ENCODE measurements at places on chromosomes 5 and 9.
A peak's percentile ranks its signal among the peaks of the same experiment; 100 is the strongest.

GRCh38 chr9:127522727-127523126 is 71.4 kb downstream of the LRSAM1 start:
- DNase-seq: no peak

DNA sequence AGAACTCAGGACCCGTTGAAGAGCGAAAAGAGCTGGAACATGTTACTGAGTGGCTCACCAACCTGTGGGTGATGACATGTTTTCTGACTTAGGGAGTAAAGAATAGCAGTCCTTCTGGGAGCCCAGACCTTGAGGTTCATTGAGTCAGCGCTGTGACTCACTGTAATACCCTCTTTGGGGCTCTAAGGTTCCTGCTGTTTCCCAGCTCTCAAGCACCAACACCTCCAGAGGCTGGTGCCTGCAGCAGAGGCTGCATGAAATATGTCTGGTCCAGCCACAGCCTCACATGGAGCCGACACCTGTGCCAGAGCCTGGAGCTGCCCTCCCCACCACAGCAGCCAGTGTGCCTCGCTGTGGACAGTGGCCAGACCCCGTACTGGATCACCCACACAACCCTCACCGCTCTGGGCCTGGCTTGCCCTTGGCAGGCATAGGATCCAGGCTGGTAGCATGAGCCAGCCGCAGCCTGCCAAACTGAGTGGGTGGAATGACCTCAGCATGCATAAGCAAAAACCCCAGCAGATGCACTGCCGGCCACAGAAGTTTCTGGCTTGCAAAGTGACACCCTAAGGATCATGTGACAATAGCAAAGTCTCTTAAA is 143.5 kb upstream of the MRPS30 start:
- DNase-seq: no peak

DNA sequence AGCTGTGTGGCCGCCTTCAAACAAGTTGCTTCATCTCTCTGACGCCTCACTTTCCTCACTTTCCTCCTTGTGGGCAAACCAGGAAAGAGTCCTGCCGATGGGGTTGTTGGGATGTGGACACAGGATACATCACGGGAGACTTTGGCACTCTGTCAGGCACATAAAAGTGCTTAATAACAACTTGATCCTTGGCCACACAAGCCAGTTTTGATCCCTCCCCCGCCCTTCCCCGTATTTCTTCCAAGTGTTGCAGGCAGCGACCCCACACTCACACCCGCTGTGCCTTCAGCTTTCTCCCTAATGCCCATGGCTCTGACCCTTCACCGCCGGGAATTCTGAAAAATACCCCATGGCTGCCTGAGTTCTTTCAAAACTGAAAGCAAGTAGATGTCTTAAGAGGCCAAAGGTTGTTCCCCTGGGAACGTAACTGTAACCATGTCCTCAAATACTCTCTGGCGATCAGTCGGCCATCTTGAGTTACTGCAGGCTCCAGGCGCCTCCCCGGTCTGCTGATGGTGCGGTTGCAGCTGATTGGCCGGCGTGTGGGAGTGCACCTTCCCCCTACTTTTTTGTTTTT is 59.8 kb downstream of the ARHGEF37 start:
- no peak for DNase-seq

GRCh38 chr5:78328585-78329173 is 31.7 kb upstream of the SCAMP1 start:
- no peak for DNase-seq

- no peak for DNase-seq
Measured at GRCh38 chr5:10543585-10544040, 20.3 kb upstream of the ANKRD33B start.

- no peak for DNase-seq
Measured at GRCh38 chr5:127321465-127321864, 30.9 kb downstream of the MEGF10 start.

DNA sequence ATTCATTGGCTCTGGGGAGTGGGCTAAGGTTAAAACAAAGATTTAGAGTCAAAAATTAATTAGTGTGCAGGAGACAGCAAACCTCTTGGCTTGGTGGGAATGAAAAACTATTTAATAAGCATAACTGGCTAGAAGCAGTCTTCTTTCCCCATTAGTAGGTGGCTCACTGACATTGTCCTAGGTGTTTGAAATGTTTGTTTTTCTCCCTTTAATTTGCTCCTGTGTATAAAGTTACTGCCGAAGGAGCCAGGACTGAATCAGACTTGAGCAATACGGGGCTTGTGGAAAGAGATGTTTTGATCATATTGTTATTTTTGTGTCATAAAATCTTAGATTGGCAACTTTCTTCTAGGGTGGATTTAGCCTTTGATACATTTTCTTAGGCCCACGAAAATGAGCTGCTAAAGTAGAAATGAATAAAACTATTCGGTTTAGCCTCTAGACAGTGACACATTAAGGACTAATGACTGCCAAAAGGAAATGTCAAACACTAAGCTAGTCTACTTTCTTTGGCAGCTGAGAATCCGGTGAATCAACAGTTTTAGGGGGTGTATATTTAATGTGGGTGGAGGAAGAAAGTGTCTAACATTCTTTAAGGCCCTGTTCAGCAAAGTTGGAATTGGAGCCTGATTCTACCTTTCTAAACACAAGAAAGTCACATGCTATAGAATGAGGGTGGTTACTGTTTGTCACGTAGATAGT is 30.2 kb downstream of the LRRTM2 start:
- no peak for DNase-seq

GRCh38 chr5:93915142-93915553 is 173.7 kb upstream of the POU5F2 start:
- DNase-seq: peak; percentile 52

DNA sequence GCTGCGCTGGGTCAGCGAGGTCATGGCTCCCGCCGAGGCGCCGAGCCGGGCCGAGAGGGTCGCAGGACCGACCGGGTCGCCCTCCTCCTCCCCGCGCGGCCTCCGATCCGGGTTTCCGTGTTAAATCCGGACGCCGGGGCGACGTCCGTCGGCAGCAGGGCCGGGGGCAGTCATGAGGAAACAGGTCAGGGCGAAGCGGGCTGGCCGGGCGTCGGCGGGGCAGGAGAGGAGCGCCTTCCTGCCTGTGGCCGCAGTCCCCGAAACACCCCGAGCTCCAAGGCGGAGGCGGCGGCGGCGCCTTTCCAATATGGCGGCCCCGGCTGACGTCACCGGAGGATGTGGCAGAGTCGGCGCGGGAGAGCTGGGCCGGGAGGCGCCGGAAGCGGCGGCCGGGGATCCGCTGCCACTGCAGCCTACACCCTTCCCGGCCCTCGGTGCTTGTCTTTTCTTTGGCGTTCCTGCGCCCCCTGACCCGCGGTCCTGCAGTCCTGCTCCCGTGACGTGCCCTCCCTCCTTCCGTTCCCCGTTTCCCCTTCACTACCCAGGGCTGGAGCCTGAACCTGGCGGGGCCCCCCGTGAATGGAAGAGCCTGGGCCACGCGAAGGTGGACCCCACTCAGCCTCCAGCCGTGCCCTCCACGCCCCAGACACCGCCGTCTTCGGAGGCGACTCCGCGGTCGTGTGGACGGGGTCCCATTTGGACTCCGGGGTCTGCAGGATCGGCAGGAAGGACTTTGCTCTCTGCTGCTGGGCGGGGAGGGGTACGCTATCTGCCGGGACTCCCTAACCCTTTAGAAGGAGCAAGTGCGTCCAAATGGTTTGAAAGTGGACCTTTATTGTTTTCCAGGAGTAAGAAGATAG is at the start of gene GOLPH3:
TSS of gene GOLPH3 (minus strand) at position 309 of the 860 bp plus-strand sequence. CDS start at position 24, 285 bp downstream.
- DNase-seq: peak; percentile 91

- DNase-seq: peak; percentile 88
Measured at GRCh38 chr5:43556857-43557542, at the start of gene PAIP1. Gene PAIP1, minus strand, starts transcription at chr5:43557077. Its CDS starts 231 bp downstream, at chr5:43556846.

DNA sequence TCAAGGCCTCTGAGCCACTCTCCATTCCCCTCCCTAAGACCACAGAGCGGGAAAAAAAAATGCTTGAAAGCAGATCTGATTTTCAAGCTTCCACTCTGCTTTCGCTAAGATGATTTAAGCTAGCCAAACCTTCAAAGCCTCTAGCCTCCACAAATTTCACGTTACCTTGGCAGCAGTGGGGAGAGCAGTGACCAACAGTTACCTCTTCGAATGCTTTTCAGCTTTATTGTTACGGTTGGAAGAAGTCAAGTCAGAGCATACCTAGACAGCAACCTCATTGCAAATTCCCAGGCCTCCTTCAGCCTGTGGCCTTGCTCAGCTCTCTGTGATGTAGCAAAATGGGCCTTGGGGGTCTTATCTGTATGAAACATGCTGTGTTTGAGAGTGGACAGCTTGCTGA is 89.6 kb downstream of the FRMD3 start:
- no peak for DNase-seq

DNA sequence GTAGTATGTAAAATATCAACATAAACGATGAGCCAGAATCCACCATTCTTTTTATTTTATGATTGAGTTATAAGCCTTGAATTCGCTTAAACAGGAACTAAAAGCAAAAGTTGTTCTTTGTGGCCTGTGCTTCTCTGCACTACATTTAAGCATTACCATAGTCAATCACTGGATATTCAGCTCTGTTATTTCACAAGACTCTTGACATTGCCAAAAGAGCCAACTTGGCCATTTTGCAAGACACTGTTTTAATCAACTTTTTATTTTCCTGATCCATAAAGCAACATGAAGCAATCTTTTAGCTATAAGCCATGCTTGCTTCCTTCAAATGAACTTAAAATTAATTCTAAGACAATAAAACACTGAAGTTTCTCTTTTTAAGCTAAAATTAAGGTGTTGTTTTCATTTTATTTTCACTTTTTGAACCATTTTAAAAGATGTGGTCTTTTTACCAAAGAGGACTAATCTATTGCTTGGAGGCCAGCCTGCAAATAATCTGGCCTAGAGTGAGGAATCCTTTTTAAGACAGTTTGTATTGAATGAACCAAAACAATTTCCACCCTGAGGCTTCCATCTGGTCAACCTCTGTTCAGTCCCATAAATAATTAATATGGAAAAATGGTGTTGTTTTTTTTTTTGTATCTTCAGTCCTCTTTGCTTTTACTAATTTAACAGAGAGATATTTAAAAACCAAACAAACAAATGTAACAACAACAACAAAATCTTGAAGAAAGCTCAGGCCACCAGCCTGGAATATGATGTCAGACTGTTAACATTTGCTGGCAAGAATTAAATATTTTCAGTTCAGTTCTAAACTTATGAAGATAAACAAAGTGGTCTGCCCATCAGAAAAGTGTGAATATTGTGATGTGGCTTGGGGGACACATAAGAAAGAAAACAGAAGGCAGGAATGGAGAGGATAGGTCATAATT is 274.4 kb downstream of the MARCHF11 start:
- DNase-seq: no peak

GRCh38 chr5:166330036-166330435 is 1961.4 kb upstream of the WWC1 start:
- DNase-seq: no peak

GRCh38 chr5:136732751-136733150 is 367.4 kb upstream of the TRPC7 start:
- no peak for DNase-seq

- DNase-seq: no peak
Measured at GRCh38 chr9:137703842-137704508, 85.2 kb downstream of the EHMT1 start.

DNA sequence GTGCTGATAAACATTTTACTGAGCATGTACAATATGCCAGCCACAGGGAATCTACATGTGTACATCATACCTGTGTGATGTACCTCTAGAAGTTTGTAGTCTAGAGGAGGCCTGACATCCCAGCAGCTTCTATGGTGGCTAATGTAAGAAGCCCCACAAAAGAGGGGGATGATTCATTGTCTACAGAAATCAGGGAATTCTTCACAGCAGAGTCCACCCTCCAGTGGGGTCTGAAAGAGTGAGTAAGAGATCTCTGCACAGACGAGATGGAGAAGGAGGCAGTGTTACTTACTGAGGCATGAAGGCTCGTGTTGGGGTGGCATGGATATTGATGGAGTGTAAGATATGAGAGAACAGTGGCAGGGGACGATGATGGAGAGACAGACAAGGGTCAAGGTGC is 103.0 kb downstream of the NTRK2 start:
- DNase-seq: no peak

DNA sequence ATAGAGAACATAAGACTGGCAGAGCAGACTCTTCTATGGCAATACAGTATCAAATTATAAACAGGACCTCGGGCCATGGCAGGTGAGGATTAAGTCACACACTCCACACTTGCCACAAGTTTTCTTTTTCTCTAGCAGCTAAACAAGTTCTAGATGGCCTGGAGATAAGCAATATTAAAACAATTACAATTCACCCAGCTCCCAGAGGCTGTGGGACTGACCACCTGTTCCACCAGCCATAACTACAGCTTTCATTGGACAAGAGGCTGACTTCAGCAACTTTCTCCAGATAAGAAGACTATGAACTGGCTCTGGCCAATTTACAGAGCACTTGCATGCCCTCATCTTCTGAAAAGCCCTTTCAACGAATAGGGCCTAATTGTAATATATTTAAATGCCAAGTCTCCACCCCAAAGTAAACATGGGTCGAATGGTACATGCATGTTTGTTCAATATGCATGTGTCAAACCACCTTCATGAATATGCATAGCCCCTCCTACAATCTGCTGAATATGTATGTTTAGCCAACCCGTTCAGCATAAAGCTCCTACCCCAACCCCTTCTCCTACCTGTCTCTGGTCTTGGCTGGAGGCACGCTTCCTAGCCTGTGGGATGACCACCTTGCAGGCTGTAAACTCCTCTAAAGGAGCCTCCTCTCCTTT is 6.1 kb upstream of the CFAP157 start:
- no peak for DNase-seq

GRCh38 chr5:177447611-177448243 is 1.1 kb downstream of the PRR7 start:
- no peak for DNase-seq

GRCh38 chr9:68577774-68578591 is 37.3 kb upstream of the TMEM252 start:
- no peak for DNase-seq

DNA sequence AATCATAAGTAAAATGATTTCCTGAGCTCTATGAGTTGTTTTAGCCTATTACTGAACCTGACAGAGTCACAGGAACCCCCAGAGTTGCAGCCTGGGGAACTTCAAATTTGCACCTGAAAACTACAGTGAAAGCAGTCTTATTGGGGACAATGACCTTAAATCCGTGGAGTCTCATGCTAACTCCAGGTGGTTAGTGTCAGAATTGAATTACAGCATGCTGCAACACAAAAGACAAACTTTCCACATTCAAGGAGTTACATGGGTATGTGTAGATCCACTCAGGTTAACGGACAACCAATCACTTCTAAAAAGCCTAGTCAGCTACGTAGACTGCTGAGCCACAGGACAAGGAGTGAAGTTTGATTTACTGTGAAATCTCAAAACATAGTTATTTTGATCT is 49.7 kb downstream of the PLPP1 start:
- no peak for DNase-seq

- no peak for DNase-seq
Measured at GRCh38 chr5:43533646-43534045, 18.7 kb upstream of the C5orf34 start.

All from CD4-positive, alpha-beta T cell treated with Interleukin-21 for 1 hour (primary cell).